Endodermal cell (in vitro differentiated cells): ENCODE measurements at places on chromosomes 16 and 17.

- peak; percentile 85 for DNase-seq
- H3K27me3 ChIP-seq: peaks cover 23% of the 10 kb centered on the region
- peak overlapping the region; percentile 89 for H3K4me3 ChIP-seq
- H3K27ac ChIP-seq: no peak overlapping the region
Observed at GRCh38 chr17:2854143-2855055, 58.2 kb downstream of the RAP1GAP2 start.

GRCh38 chr17:740240-741017 is 8.0 kb downstream of the TLCD3A start:
- H3K27me3 ChIP-seq: no peaks in the 10 kb centered on the region
- DNase-seq: no peak
- no peaks in the 10 kb centered on the region for H3K4me1 ChIP-seq
- H3K27ac ChIP-seq: no peak overlapping the region
- H3K4me3 ChIP-seq: no peak overlapping the region

GRCh38 chr16:1938910-1939309 is 4.1 kb downstream of the MSRB1 start:
- no peak overlapping the region for H3K27ac ChIP-seq
- no peak overlapping the region for H3K4me3 ChIP-seq
- DNase-seq: no peak
- peaks cover 4% of the 10 kb centered on the region for H3K36me3 ChIP-seq

DNA sequence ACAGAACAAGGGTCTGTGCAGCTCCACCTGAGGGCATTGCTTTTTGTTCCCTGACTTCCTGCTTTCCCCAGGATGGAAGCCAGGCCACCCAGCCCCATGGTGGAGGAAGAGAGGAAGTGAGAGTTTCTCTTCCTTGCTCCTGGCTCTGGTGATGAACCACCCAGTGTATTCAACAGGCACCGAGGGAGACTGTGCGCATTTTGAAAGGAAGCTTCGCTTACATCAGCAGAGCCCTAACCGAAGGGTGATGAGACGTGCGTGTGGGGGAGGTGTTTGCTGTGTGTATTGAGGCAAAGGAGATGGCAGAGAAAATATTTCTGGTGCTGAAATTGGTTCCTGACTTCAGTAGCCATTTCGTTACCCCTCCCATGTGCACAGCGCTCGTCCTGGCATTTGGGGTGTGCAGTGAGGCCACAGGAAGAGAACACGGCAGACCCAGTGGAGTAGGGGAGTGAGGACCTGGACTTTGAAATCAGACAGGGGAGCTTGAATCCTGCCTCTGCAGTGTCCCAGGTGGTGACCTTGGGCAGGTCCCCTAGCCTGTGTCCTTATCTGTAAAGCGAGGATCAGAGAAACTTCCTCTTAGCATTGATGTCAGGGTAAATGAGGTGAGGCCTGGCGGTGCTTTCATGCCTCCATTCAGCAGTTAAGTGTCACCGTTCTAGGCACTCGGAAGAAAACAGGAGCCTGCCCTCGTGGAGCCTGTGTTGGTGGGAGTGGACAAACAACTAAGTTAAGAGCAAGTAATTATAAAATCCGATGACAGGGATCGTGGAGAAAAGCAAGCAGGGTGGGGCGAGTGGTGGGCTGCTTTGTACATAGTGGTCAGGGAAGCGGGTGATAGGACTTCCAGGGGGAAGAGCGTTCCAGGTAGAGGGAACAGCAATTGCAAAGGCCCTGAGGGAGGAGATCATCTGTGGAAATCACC is 7.4 kb downstream of the CMIP start:
- H3K4me3 ChIP-seq: peak overlapping the region; percentile 15
- DNase-seq: peak; percentile 61
- no peaks in the 10 kb centered on the region for H3K27me3 ChIP-seq
- no peak overlapping the region for H3K27ac ChIP-seq
- peaks cover 30% of the 10 kb centered on the region for H3K4me1 ChIP-seq
- H3K36me3 ChIP-seq: peaks cover 11% of the 10 kb centered on the region

DNA sequence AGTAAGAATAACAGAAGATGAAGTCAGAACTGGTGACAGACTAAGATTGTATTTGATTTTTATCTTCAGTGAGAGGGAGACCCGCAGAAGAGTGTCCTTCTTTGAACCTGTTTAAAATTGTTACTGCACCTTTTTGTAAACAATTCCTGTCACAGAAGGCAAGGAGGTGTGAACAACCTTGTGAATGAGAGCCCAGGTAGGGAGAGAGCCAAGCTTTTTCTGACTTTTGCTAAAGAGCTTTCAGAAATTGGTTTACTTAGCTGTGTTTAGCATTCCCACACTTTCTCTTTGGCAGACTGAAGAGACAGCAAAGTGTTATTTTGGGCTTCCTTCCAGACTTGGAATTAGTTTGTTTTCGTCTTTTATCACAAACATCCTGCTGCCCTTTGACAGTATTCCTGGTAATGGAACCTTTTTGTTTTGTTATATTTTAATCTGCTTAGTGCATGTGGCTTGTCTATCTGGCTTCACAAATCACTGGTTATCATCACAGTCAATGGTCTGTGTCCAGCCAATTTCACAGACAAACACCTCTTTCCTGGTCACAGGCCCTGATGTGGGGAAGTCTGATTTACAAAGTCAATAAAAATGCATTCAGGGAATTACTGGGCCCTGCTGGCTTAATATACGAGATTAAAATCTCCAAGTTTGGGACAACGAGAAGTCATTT is 85.7 kb upstream of the HS3ST2 start:
- peaks cover 21% of the 10 kb centered on the region for H3K27me3 ChIP-seq
- no peak overlapping the region for H3K27ac ChIP-seq
- no peaks in the 10 kb centered on the region for H3K36me3 ChIP-seq
- DNase-seq: peak; percentile 71
- H3K4me3 ChIP-seq: no peak overlapping the region

- DNase-seq: no peak
- H3K27me3 ChIP-seq: peaks cover 44% of the 10 kb centered on the region
- H3K4me1 ChIP-seq: no peaks in the 10 kb centered on the region
- H3K36me3 ChIP-seq: no peaks in the 10 kb centered on the region
- H3K4me3 ChIP-seq: no peak overlapping the region
Observed at GRCh38 chr17:47739150-47739549, 6.1 kb downstream of the TBX21 start.

DNA sequence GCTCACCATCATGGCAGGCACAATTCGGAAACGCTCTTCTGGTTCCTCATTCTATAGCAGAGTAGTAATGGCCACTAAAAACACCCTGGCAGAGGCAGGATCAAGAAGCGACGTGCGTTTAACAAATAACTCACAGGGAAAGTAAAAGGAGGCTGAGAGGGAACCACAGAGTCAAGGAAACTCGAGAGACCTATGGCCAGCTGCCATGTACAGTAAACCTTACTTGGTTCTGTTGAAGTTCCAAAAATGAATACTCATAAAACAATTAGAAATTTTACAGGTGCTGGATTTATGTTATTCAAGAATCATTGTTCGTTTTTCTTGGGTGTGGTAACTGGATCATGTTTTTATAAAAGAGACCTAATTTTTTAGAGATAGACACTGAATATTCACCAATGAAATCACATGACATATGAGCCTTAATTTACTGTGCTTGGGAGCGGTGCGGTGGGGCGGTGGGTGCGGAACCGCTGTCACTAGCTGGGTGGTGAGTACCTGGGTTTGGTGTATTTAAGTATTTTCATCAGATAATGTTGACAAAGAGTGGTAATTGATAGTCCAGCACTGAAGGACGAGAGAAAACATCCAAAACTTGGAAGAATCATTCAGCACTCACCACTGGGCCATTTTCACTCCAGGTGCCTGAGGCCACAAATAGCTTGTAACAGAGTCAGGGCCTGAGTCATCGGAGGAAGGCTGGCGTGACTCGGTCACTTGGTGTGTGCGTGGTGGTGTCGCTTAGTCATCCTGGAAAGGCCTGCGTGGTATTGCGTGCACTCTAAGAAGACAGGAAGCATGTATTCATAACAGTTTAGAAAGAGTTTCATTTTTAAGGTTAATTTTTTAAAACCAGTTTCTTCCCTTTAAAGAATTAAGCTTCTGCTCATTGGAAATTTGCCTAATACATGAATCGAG is 135.4 kb upstream of the CHMP6 start:
- H3K27ac ChIP-seq: no peak overlapping the region
- peaks cover 16% of the 10 kb centered on the region for H3K36me3 ChIP-seq
- H3K4me3 ChIP-seq: no peak overlapping the region
- H3K4me1 ChIP-seq: no peaks in the 10 kb centered on the region
- no peaks in the 10 kb centered on the region for H3K27me3 ChIP-seq

DNA sequence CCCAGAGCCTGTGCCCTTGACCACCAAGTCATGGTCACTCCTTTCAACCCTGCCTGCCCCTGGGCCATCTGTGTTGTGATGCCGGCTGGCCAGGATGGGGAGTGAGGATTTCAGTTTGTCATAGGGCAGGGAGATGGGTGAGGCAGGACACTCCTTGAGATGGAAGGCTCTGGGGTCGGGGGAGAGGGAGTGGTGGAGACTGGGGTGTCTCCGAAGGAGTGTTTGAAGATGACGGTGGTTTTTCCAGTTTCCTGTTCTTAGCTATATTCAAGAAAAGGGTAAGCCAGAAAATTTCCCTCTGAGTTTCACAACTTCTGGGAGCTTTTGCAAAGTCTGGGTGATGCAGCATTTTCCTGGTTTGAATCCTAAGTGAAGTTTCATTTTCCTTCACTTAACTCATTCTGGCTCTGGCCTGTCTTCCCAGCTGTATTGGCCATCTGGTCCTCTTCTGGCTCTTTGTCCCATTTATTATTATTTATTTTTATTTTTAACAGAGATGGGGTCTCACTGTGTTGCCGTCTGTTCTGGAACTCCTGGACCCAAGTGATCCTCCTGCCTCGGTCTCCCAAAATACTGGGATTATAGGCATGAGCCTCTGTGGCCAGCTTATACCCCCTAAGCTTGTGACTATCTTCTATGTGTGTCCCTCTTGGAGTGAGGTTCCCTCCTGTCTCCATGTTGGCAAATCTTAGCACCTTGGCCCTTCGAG is 27.7 kb downstream of the ABCC1 start:
- no peak for DNase-seq
- peaks cover 23% of the 10 kb centered on the region for H3K36me3 ChIP-seq
- no peaks in the 10 kb centered on the region for H3K4me1 ChIP-seq
- H3K27ac ChIP-seq: no peak overlapping the region
- H3K27me3 ChIP-seq: no peaks in the 10 kb centered on the region
- no peak overlapping the region for H3K4me3 ChIP-seq

GRCh38 chr16:19228052-19228451 is 57.5 kb upstream of the CLEC19A start:
- peaks cover 66% of the 10 kb centered on the region for H3K36me3 ChIP-seq
- no peaks in the 10 kb centered on the region for H3K4me1 ChIP-seq
- H3K27me3 ChIP-seq: no peaks in the 10 kb centered on the region
- H3K27ac ChIP-seq: no peak overlapping the region

DNA sequence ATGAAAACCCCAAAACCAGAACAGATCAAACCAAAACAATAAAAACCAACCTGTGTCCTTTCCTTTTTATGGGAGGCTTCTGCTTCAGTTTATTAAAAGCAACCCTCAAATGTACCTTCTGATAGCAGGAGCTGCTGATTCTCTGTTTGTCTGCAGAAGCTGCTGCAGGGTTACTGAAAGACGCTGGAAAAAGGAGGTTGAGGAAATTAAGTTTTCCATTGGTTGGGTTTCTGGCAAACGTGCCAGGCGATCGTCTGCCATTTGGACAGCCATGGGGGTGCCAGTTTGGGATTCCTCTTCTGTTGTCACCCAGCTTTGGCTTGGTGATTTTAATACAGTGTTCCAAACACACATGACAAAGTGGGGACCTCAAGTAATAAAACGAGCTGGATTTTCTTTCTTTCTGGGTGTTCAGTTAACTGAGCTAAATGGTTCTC is 185.4 kb upstream of the ZFHX3 start:
- no peak overlapping the region for H3K4me3 ChIP-seq
- H3K27me3 ChIP-seq: no peaks in the 10 kb centered on the region
- H3K36me3 ChIP-seq: no peaks in the 10 kb centered on the region
- no peak overlapping the region for H3K27ac ChIP-seq
- H3K4me1 ChIP-seq: peaks cover 6% of the 10 kb centered on the region
